ENCODE measurements at places on chromosomes 1 and 21. TPM values are rescaled to one million over a fixed set of nuclear protein-coding genes. Genes with fewer than 3 reads are reported as not detected.

E2F2 gene
- total RNA-seq = 0.35 TPM

- DNase-seq = peak; percentile 31
These were observed 25.3 kb upstream of the LRRC8B start for GRCh38 chr1:89499320-89499719.

KIAA1614 gene
- 7.0 TPM for total RNA-seq

FNBP1L gene
- total RNA-seq = 23.6 TPM

DNA sequence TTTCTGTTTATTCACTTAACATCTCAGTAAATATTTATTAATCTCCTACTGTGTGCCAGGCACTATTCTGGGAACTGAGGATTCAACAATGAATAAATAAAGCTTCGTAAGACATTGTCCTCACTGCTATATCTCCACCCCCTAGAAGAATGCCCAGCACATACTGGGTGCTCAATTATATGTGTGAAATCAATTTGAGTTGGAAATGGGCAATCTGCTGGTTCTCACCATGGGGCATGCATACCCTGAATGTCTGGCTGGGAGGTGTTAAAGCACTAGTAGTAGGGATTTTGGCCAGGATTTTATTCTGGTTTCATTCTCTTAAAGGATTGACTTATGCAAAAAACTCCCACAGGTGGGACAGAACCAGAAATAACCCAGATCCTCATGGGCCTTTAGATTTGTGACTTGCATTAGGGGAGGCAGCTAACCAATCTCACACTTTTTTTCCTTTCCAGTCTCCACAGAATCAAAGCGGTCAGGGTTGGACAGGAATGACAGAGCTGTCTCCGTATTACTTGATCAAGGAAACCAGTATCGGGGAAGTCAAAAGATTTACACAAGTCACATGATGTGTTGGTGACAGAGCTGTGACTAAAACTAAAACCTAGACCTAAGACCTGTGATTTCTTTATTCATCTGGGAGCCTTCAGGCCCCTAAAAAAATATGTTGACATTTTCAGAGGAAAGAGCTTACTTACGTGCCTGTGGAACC lies 12.8 kb downstream of the GFI1 start:
- no peak for DNase-seq

- DNase-seq = no peak
These were observed 109.1 kb downstream of the SLC45A1 start for GRCh38 chr1:8426996-8427395.

DNA sequence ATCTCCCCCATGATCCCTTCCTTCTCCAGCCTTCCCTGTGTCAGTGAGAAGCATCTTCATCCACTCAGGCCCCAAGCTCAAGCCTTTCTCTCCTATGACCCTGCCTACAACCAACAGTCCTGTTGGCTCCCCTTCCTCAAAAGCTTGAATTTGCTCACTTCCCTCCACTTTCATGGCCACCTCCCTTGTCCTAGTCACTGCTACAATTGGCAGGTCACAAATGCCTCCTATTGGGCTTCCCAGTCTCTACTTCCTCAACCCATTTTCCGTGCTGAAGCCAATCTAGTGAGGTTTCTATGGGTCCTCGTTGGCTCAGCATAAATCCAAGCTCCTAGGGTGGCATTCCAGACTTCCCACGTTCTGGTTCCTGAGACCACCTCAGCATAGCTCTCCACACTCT lies 40.2 kb upstream of the SLC6A9 start:
- DNase-seq = no peak

DNA sequence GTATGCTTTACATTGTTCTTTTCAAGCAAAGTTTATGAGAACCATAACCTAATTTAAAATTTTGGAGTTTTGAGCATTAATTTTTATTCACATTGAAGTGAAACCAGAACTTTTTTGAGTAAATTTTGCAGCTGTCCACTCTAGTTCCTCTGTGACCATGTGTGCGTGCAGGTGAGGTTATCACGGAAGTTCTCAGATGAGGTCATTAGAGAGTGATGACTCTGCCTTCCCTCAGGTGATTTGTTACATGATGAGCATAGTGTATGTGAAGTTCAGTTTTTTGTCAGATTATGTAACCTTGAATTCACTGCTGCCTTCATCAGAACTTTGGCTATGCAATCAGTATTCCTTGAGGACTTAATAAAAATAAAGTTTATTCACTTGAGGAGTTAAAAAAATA lies 828.2 kb downstream of the ADGRL2 start:
- no peak for DNase-seq
